Fibroblast of skin of right biceps (primary cell): ENCODE measurements at places on chromosomes 7 and 10.

- no peak for DNase-seq
Measured at GRCh38 chr7:97421307-97421930, 303.9 kb downstream of the SDHAF3 start.

DNA sequence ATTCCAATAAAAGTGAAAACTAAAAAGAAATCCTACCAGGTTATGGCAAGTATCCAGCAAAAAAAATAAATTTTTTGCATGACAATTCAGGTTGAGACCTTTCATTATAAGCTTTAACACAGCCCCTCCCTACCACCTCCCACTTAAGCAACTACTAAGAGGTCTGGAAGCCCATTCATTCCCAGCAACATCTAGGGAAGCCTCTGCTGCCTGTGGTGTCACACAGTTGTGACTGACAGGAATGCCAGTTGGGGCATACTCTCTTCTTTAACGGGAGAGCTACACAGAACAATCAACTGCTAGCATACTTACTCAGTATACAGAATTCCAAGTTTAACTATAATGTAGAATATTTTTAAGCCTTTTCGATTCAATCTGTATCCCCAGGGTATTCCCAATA is 27.8 kb downstream of the ABI1 start:
- DNase-seq = no peak

GRCh38 chr7:82598958-82599357 is 155.4 kb upstream of the CACNA2D1 start:
- peak; percentile 37 for DNase-seq

DNA sequence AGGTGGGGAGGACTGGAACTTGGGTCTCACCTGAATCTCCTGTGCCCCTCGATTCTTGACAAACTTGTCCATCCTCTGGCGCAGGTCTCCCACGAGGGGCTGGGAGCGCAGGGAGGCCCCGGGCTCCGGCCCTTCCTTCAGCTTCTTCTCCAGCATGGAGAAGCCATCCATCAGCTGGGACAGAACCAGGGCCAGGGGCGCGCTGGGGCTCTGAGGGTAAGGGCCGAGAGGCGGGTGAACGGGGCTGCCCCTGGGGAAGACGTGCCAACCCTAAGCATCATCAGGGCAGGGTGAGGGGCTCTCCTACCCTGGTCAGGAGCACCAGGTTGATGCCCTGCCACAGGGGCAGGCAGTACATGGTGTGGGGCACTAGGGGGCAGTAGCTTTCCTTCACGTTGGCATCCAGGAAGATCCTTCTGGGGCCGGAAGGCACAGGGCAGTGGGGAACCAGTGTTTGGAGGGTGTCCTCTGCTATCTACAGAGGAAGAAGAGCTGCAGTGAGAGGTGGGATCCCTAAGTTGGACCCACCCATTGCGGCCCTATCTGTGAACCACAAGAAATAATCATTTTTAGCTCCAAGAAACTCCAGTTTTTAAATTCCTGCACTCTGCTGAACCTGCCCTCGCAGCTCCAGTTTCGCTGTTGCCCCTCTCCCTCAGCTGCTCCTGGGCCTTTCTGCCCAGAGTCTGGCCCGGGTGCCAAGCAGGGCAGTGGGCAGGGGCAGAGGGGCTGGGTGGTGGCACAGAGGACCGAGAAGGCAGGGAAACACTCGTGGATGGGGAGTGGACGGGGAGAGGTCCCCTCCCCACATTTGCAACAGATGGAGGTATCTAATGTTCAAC is 10.8 kb upstream of the PYROXD2 start:
- peak; percentile 23 for DNase-seq

- DNase-seq = no peak
Measured at GRCh38 chr10:131653554-131654470, 247.0 kb upstream of the PPP2R2D start.

DNA sequence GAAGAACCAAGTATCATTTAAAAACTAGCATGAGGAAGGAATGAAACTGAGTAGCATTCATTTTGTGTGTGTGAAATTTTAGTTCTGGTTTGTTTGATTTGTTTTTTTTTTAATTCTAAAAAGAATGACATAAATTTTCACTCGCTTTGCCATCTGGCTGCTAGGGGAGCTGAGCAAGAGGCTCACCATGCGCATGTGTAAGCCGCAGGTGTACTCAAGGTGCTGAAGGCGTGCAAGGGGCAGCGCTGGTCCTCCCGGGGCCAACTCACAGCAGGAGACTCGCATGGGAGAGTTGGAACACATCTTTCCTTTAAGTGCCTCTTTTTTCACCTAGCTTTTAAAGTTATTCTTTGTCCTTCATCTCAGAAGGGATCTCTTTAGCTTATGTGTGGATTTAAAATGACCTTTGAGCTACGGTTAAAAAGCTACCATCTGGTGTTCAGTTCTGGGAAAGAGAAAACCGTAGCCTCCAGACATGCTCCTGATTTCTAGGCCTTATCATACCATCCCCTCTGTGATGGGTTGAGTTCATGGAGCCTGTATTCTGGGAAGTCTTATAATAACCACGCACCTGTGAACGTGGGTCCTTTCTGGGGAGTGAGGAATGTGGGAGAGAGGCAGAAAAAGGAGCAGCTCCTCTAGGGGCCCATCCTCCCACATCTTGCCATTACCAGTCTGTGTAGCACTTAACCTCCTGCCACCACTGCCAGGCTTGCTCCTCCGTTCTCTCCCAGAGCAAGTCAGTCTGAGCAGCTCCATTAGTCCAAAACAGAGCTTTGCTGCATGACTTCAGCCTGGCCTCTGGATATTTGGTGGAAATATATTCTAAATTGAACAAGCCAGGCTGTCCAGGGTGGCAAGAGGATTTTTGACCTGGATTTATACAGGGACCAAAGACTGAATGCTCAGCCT is 61.9 kb downstream of the KLHDC10 start:
- DNase-seq = no peak

GRCh38 chr10:103493916-103494877 is 692 bp downstream of the NEURL1 start:
- DNase-seq = no peak
